ENCODE measurements at places on chromosomes 3 and 15.

- no peak for DNase-seq
Measured at GRCh38 chr15:75367406-75367912, 948 bp downstream of the MAN2C1 start.

DNA sequence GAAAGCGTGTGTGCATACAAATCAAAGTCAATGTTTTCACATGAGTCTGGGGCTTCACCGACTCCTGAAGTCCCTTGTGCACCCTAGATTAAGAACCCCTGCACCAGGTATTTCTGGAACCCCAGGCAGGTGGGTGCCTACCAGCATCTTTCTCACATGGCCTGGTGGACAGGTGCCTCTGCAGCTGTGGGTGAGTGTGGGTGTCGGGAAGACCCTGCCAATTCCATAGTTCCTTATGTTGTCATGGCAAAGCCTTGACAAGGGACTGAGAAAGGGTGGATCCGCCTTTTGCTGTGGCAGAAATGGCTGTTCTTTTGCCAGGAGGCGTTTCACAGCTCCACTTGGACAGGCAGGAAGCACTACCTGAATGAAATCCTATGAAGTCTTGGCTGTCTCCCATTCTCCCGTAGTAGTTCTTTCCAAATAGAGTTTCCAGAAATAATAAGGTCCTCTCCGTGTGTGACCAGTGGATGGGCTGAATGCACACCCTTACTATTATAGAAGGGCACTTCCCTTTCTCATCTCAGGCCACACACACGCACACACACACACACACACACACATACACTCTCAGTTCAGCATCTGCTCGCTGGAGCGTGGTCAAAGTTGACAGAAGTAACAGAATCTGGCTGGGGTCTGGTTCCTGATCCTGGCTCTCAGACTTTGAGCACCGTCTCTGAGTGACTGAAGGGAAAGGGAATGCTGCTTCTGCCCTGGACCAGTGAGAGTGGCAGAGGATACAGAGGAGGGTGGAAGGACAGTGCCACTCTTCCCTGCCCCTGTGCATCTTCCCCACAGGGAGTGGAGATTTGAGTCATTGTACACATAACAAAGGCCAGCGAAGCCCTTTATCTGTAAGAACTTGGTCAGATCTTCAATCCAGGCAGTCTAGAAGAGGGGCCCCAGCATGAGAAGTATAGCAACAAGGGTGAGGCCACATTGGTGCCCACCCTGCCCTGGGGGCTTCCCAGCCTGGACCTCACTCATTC lies 38.7 kb downstream of the PDIA5 start:
- DNase-seq, result no peak

- DNase-seq, result no peak
Measured at GRCh38 chr3:27160779-27161287, 208.3 kb downstream of the NEK10 start.

- no peak for DNase-seq
Measured at GRCh38 chr3:94379264-94379663, 316.4 kb downstream of the NSUN3 start.
